ENCODE measurements at places on chromosomes 3 and 15. TPM values are rescaled to one million over a fixed set of nuclear protein-coding genes. Genes with fewer than 3 reads are reported as not detected.

The SLC22A14 gene
- 0.30 TPM for total RNA-seq

The CSPG4 gene
- 42.2 TPM for total RNA-seq

The MYO5C gene
- total RNA-seq: 8.0 TPM

The NCK1 gene
- total RNA-seq: 55.5 TPM

The ANKRD63 gene
- not detected for total RNA-seq

The CHRNA7 gene
- total RNA-seq: 1.6 TPM

The GOLGA8J gene
- 0.30 TPM for total RNA-seq

The ILDR1 gene
- 0.49 TPM for total RNA-seq

The CDCP1 gene
- total RNA-seq: 8.5 TPM

The SAXO2 gene
- 1.3 TPM for total RNA-seq

The CLRN1 gene
- not detected for total RNA-seq

The SKOR1 gene
- total RNA-seq: 0.10 TPM

The SMCO1 gene
- total RNA-seq: 0.79 TPM

The CDC25A gene
- total RNA-seq: 3.4 TPM

The PAK6 gene
- 8.4 TPM for total RNA-seq

The IL17RE gene
- total RNA-seq: 6.3 TPM

The GPR176 gene
- total RNA-seq: 10.3 TPM

The PTH1R gene
- 18.9 TPM for total RNA-seq

The HRG gene
- not detected for total RNA-seq

The MESP2 gene
- 0.30 TPM for total RNA-seq

The KNG1 gene
- not detected for total RNA-seq

The GPR156 gene
- total RNA-seq: 0.69 TPM

The DBR1 gene
- total RNA-seq: 16.3 TPM

The C15orf61 gene
- total RNA-seq: 7.4 TPM

The CCDC191 gene
- total RNA-seq: 3.9 TPM

The IL17RD gene
- total RNA-seq: 18.3 TPM

The CLSTN2 gene
- 2.9 TPM for total RNA-seq

The TLR9 gene
- total RNA-seq: not detected

The CPA3 gene
- total RNA-seq: 34.4 TPM

The PPP1R14D gene
- total RNA-seq: not detected

The SST gene
- total RNA-seq: 0.89 TPM

The CORO2B gene
- total RNA-seq: 2.4 TPM

The ZMAT3 gene
- 4.7 TPM for total RNA-seq

The TCF12 gene
- total RNA-seq: 184 TPM

The SLC6A1 gene
- total RNA-seq: 1.7 TPM

The PRR20G gene
- total RNA-seq: not detected

The MORC1 gene
- total RNA-seq: not detected

The RPS17 gene
- total RNA-seq: 2,118 TPM

The ANKUB1 gene
- total RNA-seq: not detected

The PAK2 gene
- 35.9 TPM for total RNA-seq

Measured in skin of body (tissue), 3 donors.